ENCODE measurements at places on chromosomes 16 and 17.

- no peak for DNase-seq
These were observed 40.1 kb downstream of the BCL7C start for GRCh38 chr16:30853758-30854157.

DNA sequence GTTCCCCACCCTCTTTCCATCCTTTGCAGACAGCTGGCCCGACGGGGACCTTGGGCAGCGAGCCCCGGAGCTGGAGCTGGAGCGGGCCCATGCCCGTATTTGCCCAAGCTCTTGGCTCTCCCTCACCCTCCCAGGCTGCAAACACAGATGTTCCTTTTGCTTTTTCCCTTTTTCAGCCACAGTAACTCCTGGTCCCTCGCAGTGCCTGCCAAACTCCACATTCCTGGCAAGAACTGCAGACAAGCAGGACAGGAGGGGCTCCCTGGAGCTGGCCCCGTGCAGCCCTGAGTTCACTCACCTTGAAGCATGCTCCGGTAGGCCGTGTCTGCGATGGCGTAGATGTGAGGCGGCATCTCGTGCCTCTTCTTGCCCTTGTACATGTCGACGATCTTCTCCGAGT lies 33.9 kb downstream of the MYH11 start:
- DNase-seq, result no peak

GRCh38 chr17:71180801-71181385 lies 939.9 kb upstream of the SOX9 start:
- peak; percentile 78 for DNase-seq

GRCh38 chr16:86604436-86605193 lies 26.3 kb downstream of the FOXL1 start:
- no peak for DNase-seq

GRCh38 chr17:67088639-67089038 lies 44.3 kb downstream of the CACNG1 start:
- no peak for DNase-seq

DNA sequence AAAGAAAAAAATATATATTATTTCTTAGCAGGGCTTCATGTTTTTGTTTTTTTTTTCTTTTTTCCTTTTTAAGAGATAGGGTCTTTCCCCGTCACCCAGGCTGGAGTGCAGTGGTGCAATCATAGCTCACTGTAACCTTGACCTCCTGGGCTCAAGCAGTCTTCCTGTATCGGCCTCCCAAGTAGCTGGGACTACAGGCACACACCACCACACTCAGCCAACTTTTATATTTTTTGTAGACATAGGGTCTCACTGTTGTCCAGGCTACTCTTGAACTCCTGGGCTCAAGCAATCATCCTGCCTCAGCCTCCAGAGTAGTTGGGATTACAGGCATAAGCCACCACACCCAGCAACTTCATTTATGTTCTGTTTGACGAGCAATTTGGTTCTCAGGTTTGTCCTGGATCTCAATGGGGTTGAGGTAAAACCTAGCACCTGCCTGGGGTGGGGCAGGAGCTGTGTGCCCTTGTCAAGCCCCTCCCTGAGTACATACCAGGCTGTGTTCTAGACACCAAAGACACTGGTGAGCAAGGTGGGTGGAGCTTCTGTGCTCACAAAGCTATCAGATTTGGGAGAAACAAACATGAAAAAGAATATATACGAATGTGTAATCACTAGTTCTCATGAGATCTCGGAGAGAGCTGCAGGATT lies 19.2 kb downstream of the GPT2 start:
- DNase-seq, result no peak

- DNase-seq, result no peak
These were observed 6.7 kb upstream of the MT4 start for GRCh38 chr16:56558024-56558747.

Data from left renal cortex interstitium (tissue), 4 donors.